Fibroblast of lung (primary cell): ENCODE measurements at places on chromosomes 6 and 20.
A peak's percentile ranks its signal among the peaks of the same experiment; 100 is the strongest.

- DNase-seq: no peak
- H3K27me3 ChIP-seq: no peaks in the 10 kb centered on the region
- no peak overlapping the region for H3K4me3 ChIP-seq
- H3K27ac ChIP-seq: no peak overlapping the region
Observed at GRCh38 chr6:74070091-74070490, 374.1 kb downstream of the CD109 start.

DNA sequence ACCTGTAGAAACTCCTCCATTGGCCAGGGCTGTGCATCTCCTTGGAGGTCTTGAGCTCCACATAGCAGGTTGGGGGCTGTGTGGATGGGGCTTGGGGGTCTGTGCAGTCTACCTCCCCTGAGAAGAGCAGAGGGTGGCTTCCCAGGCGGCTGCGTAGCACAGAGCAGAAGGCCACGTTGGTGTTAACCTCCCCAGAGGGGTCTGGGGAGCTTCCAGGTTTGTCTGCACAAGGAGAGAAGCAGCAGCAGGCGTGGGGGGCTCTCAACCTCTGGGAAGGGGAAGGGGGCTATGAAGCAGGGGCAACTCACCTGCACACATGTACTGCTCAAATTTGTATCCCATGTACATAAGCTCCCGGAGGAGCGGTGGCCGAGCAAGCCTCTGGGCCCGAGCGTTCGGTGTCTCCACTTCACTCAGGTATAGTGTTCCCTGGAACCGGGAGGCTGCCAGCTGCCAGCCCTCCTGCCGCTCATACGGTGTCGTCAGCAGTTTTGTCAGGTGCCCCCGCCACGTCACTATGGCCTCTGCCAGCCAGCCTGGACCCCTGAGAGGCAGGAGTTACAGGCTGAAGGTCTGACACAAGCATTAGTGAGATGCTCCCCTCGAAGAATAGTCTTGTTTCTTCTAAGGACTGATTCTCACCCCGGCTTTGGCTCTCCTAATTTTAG is 1.2 kb downstream of the DXO start:
- H3K4me1 ChIP-seq: peaks cover 18% of the 10 kb centered on the region
- peaks cover 27% of the 10 kb centered on the region for H3K36me3 ChIP-seq
- H3K27ac ChIP-seq: peak overlapping the region; percentile 100
- peak overlapping the region; percentile 96 for H3K4me3 ChIP-seq

DNA sequence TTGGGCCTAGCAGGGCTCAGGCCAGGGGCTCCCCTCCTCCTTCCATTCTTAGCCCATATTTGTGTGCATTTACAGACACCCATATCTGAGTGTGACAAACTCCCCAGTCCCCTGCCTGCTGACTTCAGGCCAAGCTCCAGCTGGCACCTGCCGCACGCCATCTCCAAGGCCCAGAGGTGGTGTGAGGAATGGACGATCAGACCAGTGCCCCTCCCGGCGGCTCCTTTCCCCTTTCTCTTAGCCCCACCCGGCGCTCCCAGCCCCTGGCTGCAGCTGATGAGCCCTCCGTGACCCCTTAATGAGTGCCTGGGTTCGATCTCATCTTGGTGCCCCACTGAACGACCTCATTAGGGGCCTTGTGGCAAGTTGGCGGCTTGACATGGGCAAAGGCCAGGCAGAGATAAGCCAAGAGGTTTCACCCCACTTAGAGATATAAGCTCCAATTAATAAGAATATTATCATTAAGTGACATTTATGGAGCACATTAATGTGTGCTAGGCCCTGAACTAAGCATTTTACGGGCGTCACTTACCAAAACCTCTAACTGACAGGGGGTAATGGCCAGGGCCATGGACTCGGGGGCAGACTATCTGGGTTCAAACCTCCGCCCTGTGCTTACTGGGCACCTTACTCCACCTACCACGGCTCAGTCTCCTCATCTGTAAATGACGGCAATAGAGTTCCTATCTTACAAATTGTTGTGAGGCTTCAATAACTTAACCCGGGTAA is 17.5 kb downstream of the ADA start:
- H3K36me3 ChIP-seq: no peaks in the 10 kb centered on the region
- H3K4me1 ChIP-seq: no peaks in the 10 kb centered on the region
- H3K4me3 ChIP-seq: no peak overlapping the region
- no peaks in the 10 kb centered on the region for H3K27me3 ChIP-seq
- H3K27ac ChIP-seq: no peak overlapping the region

GRCh38 chr20:52747845-52748284 is 224.3 kb upstream of the TSHZ2 start:
- peak; percentile 10 for DNase-seq
- no peaks in the 10 kb centered on the region for H3K4me1 ChIP-seq
- no peak overlapping the region for H3K4me3 ChIP-seq
- no peak overlapping the region for H3K27ac ChIP-seq
- H3K27me3 ChIP-seq: no peaks in the 10 kb centered on the region

GRCh38 chr6:70377372-70377771 is 35.9 kb upstream of the FAM135A start:
- no peaks in the 10 kb centered on the region for H3K4me1 ChIP-seq
- no peak overlapping the region for H3K27ac ChIP-seq
- no peaks in the 10 kb centered on the region for H3K27me3 ChIP-seq
- H3K4me3 ChIP-seq: no peak overlapping the region
- no peak for DNase-seq

DNA sequence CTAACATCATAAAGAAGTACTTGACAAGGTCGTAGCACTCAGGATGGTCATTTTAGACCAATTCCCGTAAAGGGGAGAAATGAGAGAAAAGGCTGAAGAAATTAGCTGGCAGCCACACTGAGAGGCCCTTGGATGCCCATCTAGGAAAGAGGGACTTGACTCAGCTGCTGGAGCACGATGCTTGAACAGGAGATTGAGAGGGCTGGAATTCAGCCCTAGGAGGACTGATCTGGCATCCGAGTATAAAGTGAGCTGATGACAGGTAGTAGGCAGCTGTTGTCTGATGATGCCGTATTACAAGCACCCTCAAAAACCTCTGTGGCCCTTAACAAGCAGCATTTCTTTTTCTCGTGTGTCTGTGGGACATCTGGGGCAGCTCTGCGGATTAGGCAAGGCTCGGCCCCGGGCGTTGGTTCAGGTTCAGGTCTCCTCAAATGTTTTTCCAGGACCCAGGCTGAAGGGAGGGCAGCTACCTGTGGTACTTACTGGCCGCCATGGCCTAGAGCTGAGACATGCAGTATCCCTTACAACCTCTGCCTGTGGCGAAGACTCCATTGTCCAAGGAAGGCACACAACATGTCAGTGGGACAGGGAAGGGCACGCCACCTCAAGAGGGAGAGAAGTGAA is 219.6 kb upstream of the SNX9 start:
- no peaks in the 10 kb centered on the region for H3K27me3 ChIP-seq
- no peak overlapping the region for H3K4me3 ChIP-seq
- no peak overlapping the region for H3K27ac ChIP-seq
- H3K4me1 ChIP-seq: no peaks in the 10 kb centered on the region
- DNase-seq: no peak

DNA sequence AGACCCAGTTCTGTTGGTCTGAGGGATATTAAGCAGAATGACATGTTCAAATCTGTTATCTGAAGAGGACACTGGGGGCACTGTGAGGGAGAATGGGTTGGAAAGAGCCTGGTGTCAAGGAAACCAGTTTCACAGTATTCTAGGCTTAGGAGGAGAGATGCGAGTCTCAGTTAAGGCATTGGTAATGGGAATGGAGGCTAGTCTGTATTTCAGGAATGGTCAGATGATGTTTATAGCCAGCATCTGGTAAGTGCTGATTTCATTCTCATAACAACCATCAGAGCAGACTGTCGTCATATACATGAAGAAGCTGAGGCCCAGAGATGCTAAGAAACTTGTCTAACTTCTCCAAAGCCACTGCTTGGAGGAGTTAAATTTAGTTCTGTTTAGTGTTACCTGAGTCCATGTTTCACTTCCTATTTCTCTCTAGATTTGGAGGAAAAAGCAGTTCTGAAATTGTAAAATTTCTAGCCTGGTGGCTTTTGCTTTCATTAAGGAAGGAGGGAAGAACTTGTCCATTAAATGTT is 242.0 kb downstream of the ARID1B start:
- no peak overlapping the region for H3K4me3 ChIP-seq
- no peak for DNase-seq
- H3K36me3 ChIP-seq: no peaks in the 10 kb centered on the region
- peak overlapping the region; percentile 22 for H3K27ac ChIP-seq

DNA sequence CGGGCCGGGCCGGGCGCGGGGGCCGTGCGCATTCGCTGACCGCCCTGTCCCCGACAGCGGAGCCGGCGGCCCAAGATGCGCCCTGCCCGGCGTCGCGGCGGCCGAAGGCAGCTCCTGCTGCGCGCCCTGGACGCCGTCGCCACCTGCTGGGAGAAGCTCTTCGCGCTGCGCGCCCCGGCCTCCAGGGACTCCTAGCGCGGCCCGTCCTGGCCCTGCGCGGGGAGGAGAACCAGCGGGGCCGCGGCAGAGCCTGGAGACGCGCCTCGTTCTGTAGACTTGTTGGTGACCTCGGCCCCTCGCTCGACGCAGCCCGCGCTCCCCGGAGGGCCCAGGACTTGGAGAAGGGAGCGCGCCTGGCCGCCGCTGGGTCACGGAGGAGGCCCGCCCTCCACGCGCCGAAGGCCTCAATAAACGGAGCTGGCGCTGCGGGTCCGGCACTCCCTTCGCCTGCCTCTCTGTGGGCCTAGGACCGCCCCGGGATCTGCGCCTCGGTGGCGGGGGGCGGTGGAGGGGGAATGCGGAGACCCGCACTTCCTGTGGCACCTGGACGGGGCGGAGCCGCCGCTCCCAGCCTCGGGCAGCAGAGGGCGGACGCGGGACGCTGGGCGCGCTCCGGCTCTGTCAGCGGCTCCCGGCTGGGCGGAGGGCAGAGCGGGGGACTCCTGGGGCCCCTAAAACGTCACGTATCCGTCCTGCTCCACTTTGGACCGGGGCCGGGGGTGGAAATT is 2.7 kb downstream of the C20orf204 start:
- no peak overlapping the region for H3K27ac ChIP-seq
- H3K36me3 ChIP-seq: peaks cover 6% of the 10 kb centered on the region
- peaks cover 26% of the 10 kb centered on the region for H3K27me3 ChIP-seq
- no peaks in the 10 kb centered on the region for H3K4me1 ChIP-seq

DNA sequence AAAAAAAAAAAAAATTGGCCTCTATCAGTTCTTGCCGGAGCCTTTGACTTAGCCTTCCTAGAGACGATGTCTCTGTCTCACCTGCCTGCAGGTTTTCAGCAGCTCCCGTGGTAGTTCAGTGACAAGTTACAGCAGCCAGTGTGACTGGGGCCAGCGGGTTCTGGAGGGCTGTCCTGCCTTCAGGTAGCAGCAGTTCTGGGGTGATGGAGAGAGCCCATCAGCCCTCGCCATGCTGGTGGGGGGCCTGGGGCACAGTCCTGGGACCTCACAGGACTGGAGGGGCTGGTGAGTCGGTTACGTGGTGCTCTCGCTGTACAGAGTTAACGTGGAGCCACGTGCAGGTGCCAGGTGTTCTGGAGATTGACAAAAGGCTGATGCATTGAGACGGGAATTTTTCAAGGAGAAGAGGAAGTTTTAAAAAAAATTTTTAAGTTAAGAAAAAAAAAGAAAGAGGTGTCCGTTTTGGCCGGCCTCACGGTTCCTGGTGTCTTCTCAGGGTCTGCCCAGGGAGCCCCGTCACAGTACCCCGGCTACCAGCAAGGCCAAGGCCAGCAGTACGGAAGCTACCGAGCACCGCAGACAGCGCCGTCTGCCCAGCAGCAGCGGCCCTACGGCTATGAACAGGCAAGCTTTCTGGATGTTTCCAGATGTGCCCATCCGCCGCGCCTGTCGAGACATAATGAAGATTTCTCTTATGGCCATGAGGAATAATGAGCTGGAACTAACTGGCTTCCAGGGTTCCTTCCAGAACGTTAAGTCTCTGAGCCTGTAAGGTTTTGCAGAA is 8.6 kb upstream of the MTG2 start:
- no peaks in the 10 kb centered on the region for H3K27me3 ChIP-seq
- no peaks in the 10 kb centered on the region for H3K4me1 ChIP-seq
- no peak overlapping the region for H3K27ac ChIP-seq
- DNase-seq: no peak
- H3K36me3 ChIP-seq: peaks cover 5% of the 10 kb centered on the region

GRCh38 chr6:131136021-131136786 is 937 bp downstream of the AKAP7 start:
- DNase-seq: peak; percentile 34
- peaks cover 2% of the 10 kb centered on the region for H3K4me1 ChIP-seq
- no peaks in the 10 kb centered on the region for H3K27me3 ChIP-seq
- H3K36me3 ChIP-seq: no peaks in the 10 kb centered on the region
- peak overlapping the region; percentile 56 for H3K27ac ChIP-seq

DNA sequence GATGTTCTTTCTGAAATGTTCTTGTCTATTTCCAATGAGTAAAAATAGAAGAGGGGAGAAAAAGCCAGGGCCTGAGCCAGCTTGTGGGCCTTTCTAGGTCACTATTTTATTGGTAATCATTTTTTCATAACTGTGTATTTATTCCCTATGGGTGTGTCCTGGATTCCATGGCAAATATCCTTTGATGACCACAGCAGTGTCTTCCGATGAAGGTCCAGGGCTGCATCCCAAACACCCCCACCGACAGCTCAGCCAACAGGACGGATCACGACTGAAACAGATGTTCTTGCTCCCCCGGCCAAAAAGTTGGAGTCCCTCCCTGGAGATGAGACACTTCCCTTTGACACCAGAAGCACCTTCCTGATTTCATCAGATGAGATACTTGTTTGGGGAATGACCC is 105.4 kb upstream of the PLEKHG1 start:
- H3K27me3 ChIP-seq: no peaks in the 10 kb centered on the region
- no peaks in the 10 kb centered on the region for H3K4me1 ChIP-seq
- H3K4me3 ChIP-seq: no peak overlapping the region

GRCh38 chr6:38264605-38265004 is 375.1 kb downstream of the BTBD9 start:
- no peaks in the 10 kb centered on the region for H3K36me3 ChIP-seq
- no peak for DNase-seq
- H3K4me1 ChIP-seq: peaks cover 20% of the 10 kb centered on the region
- no peaks in the 10 kb centered on the region for H3K27me3 ChIP-seq

DNA sequence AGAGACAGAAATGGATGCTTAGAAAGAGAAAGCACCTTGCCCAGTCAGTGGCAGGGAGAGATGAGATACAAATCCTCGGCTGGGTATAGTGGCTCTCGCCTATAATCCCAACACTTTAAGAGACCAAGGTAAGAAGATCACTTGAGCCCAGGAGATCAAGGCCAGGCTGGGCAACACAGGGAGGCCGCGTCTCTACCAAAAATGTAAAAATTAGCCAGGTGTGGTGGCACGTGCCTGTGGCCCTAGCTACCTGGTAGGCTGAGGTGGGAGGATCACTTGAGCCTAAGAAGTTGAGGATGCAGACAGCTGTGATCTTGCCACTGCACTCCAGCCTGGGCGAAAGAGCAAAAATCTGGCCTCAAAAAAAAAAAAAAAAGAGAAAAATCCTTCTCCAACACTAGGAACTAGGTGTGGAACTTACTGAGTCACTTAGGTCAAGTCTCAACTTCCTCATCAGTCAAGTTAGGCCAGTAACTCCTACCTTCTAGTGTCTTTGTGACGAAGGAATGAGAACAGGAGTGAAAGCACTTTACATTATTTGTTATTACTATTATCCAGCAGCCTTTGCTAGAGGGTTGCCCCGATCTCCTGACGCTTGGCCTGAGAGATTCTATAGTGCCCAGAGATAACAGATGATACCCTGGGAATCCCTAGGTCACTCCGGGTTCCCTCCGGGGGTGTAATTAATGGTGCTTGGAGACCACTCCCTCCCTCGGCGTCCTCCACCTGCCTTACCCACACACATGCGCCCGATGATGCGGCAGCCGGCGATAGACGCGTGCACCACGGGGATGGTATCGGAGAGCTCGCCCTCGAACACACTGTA is 918 bp downstream of the EIF6 start:
- H3K36me3 ChIP-seq: peaks cover 20% of the 10 kb centered on the region
- DNase-seq: no peak
- H3K4me1 ChIP-seq: peaks cover 7% of the 10 kb centered on the region
- H3K27ac ChIP-seq: peak overlapping the region; percentile 84
- no peaks in the 10 kb centered on the region for H3K27me3 ChIP-seq
- H3K4me3 ChIP-seq: peak overlapping the region; percentile 92
